ENCODE measurements at places on chromosomes 11 and 22.
A peak's percentile ranks its signal among the peaks of the same experiment; 100 is the strongest.

DNA sequence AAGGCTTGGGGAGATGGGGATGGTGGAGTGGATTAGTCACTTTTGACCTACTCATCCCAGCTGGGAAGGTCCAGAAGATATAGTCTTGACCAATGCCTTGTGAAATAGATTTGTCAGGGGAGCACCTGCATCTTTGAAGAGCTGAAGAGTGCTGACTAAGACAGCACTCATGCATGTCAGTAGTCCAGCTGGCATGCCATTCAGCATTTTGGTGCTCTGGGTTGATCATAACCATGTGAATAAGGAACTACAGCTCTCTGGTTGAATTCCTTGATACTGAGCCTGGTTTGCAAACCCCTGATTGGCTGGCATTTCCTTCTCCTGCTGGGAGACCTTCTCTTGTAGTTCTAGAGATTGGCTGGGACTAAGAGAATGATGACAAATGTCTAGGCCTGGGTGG lies 106.8 kb upstream of the ALX4 start:
- DNase-seq, result no peak

GRCh38 chr11:110454609-110455008 lies 24.9 kb downstream of the FDX1 start:
- no peak for DNase-seq

DNA sequence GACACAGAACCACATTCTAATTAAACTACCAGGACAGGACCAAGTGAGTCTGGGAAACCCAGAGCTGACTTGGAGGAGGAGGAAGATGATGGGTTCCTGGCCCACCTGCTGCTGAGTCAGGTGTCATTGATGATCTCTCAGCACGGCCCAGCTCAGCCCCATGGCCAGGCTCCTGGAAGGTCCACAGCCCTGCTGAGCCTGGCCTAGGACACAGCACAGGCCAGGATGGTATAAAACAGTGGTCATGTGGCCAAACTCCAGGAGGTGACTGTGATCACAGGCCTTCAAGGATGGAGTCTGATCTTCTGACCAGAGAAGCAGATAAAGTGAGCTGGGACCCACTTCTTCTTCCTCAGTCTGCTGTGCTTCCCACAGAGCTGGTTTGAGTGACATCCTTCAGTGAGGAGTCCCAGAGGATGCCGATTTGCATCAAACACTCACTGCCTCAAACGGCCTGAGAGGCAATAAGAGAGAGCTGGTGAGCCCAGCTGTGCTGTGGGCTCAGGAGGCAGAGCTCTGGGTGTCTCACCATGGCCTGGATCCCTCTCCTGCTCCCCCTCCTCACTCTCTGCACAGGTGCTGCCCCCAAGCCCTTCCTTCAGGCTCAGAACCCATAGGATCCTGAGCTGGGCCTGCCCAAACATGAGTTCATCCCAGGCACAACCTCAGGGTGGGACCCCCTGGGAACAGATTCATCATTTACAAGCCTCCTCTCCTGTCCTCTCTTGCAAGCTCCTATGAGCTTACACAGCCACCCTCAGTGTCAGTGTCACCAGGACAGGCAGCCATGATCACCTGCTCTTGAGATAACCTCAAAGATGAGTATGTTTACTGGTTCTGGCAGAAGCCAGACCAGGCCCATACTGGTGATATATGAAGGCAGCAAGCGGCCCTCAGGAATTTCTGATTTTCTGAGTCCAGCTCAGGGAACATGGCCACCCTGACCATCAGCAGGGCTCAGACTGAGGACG lies 37.7 kb upstream of the IGLL5 start:
- DNase-seq, result no peak

DNA sequence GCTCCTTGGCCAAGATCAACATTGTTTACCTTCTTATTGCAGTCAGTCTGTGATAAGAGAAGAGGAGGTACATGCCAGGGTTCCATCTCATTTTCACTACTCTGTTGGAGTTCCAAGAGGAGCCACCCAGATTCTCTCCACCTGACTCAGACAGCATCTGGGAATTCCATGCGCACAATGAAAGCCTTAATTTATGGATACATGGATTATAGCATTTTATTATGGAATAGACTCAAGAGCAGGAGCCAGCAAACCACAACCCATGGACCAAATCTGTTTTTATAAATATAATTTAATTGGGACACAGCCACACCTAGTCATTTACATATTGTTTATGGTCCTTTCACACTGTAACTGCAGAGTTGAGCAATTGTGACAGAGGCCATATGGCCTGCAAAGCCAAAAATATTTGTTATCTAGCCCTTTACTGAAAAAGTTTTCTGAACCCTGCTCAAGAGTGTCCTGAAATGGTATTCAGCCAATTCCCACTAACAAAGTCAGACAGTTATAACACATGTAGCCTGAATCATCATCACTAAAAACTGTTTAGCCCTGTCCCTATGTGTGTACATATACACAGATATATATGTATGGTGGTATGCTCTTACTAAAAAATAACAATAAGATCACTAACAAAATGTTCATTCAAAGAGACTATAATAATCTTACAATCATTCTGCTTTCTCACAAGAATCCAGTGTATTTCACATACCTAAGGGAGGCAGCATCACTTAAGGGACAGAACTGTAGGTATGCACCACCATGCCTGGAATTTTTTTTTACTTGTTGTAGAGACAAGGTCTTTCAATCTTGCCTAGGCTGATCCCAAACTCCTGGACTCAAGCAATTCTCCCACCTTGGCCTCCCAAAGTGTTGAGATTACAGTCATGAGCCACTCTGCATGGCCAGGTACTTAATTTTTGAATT lies 104.5 kb upstream of the TEAD1 start:
- DNase-seq, result no peak

DNA sequence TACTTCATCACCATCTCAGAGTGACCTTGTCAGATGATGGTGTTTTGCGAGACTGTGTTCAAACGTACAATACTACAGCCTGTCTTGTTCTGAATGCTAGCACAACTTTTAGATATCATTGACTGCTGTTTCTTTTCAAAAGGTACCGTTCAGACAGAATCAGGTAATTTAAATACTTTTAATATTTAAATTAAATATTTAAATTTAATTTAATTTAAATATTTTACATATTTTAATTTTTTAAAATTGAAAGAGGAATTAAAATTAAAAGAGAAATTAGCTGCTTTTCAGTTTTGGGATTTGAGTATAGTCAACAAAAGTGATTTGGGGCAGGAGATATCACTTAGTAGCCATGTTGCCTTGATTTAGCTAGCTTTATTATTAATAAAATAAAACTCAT lies 642.1 kb upstream of the CCDC179 start:
- DNase-seq, result no peak

- DNase-seq, result no peak
These were observed 628.4 kb downstream of the BRD1 start for GRCh38 chr22:49199224-49199623.

DNA sequence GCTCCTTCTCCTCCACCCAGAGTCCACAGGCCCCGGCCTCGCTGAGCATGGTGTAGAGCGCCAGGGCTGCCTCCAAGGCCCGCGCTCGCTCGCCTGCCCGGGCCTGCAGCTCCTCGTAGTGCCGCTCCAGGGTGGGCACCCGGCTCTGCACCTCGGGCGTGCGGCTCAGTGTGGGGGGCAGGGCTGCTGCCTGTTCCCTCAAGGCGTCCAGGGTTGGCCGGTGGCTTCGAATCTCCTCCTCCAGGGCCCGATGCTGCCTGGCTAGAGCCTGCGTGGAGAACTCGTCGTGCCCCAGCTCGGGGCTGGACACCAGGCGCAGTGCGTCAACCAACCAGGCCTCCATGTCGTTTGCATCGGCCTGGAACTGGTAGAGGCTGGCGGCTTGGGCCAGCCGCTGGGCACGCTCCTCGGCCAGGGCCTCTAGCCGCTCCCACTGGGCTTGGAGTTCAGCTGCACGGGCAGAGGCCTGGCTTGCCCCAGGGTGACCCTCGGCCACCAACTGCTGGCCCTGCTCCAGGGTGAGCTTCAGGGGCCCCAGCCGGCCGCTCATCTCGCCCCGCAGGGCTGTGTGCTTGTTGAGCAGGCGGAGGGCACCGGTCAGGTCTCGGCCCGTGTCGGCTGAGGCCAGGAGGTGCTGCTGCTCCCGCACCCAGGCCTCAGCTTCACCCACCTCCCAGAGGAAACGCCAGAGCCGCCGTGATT lies 24.2 kb downstream of the SPTBN2 start:
- no peak for DNase-seq

DNA sequence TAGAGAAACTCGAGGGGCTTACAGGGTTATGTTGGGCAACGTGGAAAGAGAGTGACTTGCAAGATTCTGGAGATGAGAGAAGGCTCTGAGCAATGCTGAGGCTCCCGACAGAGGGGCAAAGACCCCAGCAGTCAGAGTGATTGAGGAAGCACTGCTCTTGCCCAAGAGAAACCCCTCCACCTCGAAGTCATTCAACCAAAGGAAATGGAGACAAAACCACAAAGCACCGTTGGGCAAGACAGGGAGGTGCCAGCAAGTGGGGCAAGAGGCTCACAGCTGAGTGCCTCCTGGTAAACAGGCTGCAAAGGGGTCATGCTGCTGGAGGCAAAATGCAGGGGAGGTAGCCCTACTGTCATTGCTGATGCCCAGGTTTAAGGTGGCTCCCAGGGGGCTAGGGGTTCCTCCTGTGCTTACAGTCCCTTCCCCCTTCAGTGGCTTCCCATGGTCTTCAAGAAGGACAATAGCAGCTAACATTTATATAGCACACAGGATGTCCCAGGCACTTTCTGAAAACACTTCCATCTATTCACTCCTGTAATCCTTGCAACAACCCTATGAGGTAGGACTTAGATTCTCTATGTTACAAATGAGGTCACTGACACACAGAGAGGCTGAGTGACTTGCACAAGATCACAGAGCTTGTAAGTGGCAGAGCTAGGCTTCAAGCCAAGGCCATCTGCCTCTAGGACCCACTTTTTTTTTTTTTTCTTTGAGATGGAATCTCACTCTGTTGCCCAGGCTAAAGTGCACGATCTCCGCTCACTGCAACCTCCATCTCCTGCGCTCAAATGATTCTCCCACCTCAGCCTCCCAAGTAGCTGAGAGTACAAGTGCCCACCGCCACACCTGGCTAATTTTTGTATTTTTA lies 18.1 kb upstream of the MYH9 start:
- DNase-seq, result no peak

DNA sequence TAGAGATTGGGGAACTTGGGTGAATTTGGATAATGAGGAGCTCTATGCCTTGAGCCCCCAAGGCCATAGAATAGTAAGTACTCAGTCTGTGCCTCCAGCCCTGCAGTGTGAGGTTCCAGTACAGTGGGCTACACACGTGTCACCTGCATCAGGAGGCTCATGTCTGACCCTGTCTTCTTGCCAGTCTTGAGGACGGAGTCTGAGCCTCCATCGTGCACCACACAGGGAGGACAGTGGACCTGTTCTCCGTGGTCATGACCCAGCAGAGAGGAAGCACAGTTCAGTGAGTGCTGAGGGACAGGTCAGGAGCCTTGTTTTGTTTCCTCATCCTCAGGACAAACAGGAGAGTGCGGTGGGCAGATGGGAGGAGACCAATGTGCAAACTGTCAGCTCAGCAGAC lies 30.8 kb downstream of the RPS13 start:
- DNase-seq, result no peak

DNA sequence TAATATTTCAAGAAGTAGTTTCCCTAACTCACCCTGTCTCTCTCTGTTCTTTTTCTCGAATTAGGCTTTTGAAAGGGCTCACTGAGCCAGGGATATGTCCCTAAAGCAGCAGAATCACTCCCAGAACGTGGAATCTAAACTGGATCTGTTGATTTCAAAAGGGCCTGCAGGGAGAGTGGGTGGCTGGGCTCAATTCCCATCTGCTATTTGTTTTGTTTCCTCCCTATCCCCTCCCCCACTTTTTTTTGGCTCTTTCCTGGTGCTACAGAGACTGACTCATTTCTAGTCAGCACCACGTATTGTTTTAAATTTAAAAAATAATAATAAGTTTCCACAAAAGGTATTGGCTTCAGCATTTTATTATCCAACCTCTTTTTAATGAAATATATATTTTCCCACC lies 961.5 kb downstream of the FAM181B start:
- no peak for DNase-seq

- DNase-seq, result no peak
These were observed 7.9 kb downstream of the PNPLA5 start for GRCh38 chr22:43883719-43884415.

DNA sequence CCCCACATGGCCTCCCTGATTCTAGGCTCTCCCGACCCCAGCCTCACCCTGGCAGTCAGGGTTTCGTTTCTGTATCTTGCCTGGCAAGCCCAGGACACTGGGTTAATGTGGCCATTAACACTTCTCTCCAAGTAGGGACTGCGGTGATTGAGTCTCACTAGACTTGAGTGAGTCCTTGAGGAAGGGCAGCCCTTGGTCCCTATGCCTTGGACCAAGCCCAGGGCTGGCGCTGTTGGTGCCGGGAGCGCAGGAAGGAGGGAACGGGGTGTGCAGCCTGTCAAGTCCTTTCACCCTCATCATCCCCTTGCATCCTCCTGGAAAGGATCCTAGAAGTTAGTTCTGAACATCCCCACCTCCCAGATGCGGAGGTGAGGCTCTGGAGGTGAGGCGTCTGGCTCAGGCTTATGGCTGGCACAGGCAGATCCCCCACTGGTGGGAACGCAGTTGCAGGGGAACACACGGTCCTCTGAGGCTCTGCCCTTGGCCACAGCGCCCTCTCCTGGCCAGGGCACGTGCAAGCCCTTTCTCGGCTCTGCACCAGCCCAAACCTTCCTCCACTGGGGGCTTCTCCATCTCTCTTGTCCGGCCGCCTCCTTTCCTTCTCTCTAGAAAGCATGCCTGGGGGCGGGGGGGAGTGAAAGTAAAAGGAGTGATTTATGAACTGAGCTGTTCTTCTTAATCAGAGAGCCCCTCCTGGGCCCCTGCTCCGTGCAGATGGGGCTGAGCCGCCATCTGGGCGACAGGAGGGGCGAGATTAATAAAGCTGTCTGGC lies 56.7 kb downstream of the TP53I11 start:
- peak; percentile 37 for DNase-seq

- no peak for DNase-seq
These were observed 171.5 kb downstream of the RCN1 start for GRCh38 chr11:32262367-32262766.

- no peak for DNase-seq
These were observed 9.0 kb downstream of the MAP6 start for GRCh38 chr11:75659836-75660235.
